Kidney epithelial cell (primary cell): ENCODE measurements at places on chromosomes 3 and 15. TPM values are rescaled to one million over a fixed set of nuclear protein-coding genes. Genes with fewer than 3 reads are reported as not detected.

TMEM207 gene
- not detected in 2 replicates for total RNA-seq

SAMD7 gene
- total RNA-seq = not detected in 2 replicates

TMOD2 gene
- 4.1 and 5.5 TPM in 2 replicates for total RNA-seq

GRCh38 chr3:185661772-185662171 lies 75.7 kb downstream of the SENP2 start:
- DNase-seq = no peak

- DNase-seq = no peak
Observed at GRCh38 chr3:189820365-189820720, 189.2 kb downstream of the TP63 start.

DNA sequence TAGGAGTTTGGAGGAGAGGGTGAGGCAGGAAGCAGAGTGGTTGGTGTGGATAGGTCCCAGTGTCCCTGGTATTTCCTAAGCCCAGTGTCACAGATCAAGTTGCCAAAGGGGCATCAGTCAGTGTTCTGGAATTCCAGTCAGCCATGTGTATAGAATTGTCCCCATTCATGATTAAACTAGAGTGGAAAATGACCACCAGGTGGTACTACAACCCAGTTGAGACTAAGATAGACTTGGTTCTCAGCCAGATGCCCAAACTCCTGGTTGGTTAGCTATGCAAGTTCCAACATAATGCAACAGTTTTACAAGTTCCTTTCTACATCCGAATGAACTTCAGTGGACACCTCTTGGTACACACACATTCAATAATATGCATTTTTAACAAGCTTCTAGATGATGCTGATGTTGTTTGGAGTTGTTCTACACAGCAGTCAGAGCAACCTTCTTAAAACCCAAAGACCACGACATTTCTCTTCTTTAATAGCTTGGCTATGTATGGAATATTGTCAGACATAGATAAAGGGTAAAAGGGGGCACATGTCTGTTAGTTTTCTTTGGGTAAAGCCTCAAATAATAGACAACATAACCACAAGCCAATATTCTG lies 8.4 kb upstream of the ATR start:
- DNase-seq = no peak

DNA sequence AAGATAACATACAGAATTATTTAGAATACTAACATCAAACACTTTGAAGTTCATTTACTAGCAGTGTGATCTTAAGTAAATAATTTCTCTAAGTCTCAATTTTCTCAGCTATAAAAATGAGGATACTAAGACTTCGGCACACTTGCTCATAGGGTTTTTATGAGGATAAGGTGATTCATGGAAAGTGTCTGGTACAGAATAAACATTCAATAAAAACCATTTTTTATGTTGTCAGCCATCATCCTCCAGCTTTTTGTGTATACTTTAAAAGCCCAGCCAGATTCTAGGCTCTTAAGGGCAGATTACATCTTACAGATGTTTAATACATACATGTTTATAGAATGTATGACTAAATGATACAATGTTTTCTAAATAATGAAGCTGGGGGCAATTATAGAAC lies 56.8 kb downstream of the FEZF2 start:
- DNase-seq = no peak

DNA sequence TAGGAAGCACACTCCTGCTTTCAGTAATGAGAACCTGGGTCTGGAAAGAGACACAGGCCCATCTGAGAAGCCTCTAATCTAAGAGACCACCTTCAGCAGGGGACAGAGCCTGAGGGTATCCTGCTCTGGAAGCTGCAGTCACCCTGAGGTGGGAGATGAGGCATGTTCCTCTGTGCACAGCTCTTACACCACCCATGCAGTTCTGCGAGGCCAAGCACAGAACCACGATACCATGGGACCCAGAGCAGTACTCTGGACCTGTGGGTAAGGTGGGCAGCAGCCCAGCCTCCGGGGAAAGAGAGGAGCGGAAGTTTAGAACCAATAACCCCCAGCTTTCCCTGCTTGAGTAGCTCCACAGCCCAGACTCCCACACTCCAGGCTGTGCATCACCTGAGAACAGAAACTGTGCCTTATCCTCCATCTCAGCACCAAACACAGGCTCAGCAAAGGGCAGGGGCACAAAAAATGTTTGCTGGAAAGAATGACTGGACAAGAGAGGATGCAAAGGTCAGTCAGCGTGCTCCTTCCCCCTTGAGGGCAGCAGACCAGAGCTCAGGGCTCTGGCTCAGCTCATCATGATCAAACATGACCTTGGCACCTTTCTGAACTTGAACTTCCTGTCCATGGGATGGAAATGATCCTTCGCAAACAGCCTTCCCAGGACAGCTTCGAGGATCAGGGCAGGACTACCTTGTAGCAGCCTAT lies 43.1 kb downstream of the RBPMS2 start:
- no peak for DNase-seq

DNA sequence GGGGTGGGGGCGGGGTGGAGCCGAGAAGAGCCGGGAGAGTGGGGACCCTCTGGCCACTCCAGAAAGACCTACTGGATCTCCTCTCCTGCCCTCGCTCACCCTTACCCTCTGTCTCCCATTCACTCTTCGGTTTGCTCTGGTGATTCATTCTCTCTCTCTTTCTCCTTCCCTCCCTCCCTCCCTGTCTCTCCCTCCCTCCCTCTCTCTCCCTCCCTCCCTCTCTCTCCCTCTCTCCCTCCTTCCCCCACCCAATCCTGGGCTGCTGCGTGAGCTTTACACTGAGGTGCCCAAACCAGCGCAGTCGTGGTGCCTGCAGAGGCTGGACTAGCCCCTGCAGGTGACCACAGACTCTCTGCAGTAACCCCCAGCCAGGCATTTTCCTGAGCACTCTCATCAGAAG lies 32.2 kb upstream of the ADAMTS17 start:
- DNase-seq = no peak

DNA sequence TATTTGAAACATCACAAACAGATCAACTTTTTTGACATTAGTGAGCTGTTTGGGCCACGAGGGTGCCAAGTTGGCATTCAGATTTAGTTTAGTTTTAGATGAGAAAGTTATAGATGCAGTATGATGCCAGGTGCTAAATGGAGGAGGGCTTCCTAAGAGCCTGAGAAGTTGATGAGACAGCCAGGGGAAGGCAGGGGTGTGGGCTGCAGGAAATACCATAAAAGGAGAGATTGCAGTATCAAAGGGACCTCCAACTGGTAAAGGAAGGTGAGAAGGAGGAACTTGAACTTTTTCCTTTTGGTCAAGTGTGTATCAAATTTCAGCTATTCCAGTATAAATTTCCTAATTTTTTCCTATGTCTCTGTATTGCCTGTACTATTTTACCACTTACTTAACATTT lies 2.0 kb upstream of the TNIK start:
- DNase-seq = no peak

DNA sequence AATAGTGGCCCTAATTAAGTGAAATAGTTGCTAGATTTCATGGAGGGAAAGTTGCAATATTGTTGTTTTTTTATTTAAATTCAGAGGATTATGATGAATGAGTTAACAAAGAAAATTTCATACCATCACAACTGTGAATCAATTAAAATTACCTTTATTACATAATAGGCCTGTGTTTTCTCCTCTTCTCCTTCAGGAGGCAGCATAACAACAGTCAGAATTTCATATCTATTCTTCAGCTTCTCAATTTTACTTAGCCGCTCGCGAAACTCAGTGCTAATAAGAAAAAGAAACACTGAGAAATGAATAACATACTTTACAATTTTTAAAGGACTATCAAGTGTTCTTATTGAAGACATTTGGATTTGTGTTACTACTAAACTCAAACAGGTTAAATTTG lies 29.4 kb downstream of the TTC14 start:
- no peak for DNase-seq

DNA sequence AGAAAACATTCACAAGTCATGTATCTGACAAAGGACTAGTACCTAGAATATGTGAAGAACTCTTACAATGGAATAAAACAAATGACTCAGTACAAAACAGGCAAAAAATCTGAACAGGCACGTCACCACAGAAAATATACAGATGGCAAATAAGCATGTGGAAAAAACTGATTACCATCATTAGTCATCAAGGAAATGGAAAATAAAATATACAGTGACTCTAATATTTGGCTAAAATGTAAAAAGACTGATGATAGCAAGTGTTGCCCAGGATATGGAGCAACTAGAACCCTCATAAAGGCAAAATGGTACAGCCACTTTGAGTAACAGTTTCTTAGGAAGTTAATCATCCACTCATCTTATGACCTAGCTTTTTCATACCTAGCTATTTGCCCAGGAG lies 95.8 kb upstream of the ABHD17C start:
- DNase-seq = no peak

GRCh38 chr3:105906836-105907235 lies 38.0 kb upstream of the CBLB start:
- no peak for DNase-seq

- DNase-seq = no peak
Observed at GRCh38 chr3:46214751-46215352, 6.7 kb upstream of the CCR1 start.

DNA sequence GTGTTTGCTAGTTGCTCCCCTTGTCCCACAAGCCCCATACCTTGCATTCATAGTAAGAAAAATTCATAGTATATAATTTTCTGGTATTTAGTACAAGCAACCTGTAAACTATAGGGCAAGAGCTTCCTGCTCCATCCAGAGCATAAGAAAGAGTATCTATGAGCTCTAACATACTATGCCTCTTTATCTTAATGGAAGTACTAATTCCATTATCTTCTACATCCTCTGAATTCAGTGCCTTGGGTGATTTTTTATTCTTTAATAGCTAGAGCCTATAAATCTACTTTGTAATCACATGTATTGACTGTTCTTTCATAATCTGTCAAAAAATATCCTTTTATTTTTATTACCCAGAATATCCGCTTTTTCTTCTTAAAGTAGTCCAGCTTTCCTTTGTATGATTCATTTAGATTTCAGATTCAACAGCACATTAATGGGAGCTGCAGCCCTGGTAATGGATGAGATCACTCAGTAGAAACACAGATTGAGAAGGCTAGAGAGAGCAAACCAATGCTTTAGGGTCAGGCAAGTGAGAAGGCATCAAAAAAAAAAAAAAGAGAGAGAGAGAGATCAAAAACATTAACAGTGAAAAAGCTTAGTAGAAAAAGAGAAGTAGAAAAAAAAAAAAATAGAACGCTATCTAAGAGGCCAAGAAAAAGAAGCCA lies 511.5 kb upstream of the NAALADL2 start:
- no peak for DNase-seq

- no peak for DNase-seq
Observed at GRCh38 chr3:79385211-79385610, 382.6 kb downstream of the ROBO1 start.

DNA sequence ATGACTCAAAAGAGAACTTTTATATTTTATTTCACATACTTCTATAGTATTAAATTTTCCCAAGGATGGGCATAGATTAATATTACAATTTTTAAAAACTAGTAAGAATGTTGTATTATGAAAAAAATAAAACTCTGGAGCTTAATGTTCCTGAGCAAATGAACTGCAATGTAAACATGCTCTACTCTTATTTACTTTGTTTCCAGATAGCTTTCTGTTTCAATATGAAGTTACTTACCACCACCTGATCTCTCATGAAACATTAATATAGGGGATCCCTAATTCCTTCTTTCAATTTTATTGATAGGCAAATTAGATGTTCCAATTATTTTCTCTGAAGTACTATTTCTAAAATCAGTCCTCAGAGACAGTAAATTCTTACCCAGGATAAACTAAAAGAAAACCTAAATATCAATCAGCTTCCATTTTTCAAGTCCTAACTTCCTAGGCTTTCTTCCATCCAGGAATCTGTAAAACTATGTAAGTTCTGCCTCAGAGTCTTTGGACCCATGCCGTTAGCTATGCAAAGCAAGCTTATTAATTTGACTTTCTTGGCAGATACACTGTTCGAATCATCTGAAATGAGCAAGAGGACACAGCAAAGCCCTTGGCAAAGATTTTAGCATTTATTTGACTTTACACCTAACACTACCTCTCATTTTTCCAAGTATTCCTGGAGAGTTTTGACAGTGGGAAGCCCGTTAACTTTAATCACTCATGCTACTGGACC lies 93.2 kb downstream of the PLCH1 start:
- no peak for DNase-seq

GRCh38 chr3:127445581-127446343 lies 144.8 kb downstream of the TPRA1 start:
- DNase-seq = no peak

GRCh38 chr15:83837945-83838571 lies 184.1 kb downstream of the ADAMTSL3 start:
- DNase-seq = no peak

- DNase-seq = no peak
Observed at GRCh38 chr15:38320866-38321265, 68.2 kb downstream of the SPRED1 start.

DNA sequence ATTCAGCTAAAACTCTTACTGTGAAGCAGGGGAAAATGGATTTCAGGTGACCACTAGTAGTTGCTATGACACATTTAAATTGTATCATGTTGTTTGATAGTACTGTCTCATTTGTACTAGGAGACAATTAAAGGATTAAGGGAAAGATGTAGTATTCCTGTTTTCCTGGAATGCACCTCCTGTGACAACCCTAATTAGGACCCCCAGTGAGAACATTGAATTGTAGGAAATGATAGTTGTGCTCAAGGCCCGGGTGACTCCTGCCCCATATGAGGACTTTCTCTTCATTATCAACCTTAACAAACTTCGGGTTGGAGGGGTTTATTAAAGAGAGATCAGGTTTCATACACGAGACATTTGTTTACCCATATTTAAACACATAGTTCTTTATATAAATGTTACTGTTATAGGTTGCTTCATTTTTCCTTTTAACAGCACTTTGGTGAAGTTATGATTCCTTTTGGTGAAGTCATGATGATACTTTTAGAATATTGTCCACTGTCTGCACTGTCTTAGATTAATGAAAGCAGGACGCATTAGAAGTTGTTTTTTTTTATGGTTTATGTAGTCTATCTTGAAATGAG lies 392.6 kb upstream of the NAALADL2 start:
- DNase-seq = no peak

DNA sequence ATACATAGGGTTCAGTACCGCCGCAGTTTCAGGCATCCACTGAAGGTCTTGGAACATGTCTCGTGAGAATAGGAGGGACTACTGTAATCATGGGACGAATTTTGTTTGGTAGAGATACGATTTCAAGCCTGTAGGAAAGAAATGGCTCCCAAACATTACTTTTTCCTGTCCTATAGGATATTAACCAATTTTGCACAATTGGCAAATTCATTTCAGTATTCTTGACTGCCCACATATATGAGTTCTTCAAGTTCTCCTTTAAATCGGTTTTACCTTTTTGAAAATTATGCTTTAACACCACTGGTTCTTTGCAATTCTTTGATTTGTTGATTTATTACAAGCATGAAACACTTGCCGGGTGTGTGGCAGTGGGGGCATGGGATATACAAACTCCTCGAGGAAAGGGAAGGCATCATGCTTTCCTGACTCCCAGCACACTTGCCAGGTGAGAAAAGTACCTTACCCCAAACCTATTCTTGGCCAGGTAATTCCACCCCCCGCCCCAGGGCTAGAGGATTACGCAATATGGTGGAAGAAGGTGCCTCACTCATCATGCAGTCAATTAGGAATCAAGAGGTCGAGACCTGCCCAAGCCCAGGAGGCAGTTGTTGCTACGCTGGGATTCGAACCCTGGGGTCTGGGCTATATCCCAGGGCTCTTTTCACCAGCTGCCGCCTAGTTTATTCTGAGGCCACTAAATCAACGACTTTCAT lies 584 bp upstream of the LARS2 start:
- no peak for DNase-seq
